ENCODE measurements at places on chromosomes 7 and 10. TPM values are rescaled to one million over a fixed set of nuclear protein-coding genes. Genes with fewer than 3 reads are reported as not detected.

Gene ECHDC3
- total RNA-seq: 1.9 TPM

Gene INSIG1
- 55.7 TPM for total RNA-seq

Gene NUDT5
- 84.1 TPM for total RNA-seq

Gene LRIT2
- total RNA-seq: not detected

Gene C10orf143
- 0.73 TPM for total RNA-seq

Gene RBP4
- 0.36 TPM for total RNA-seq

Gene PDE1C
- total RNA-seq: 14.9 TPM

Gene MUC12
- 2.5 TPM for total RNA-seq

Gene UPK3BL2
- total RNA-seq: 3.3 TPM

Gene SLF2
- 19.6 TPM for total RNA-seq

Gene ITIH5
- total RNA-seq: 3.7 TPM

Gene C7orf33
- not detected for total RNA-seq

Gene PTN
- total RNA-seq: 11.1 TPM

Gene DKK1
- 7.4 TPM for total RNA-seq

Gene GRIFIN
- not detected for total RNA-seq

Gene CYP17A1
- total RNA-seq: not detected

Gene SAMD8
- 35.4 TPM for total RNA-seq

Gene CRHR2
- not detected for total RNA-seq

Gene CDH23
- not detected for total RNA-seq

Gene AOAH
- total RNA-seq: not detected

Gene DEPP1
- 8.0 TPM for total RNA-seq

Gene NAT16
- 0.16 TPM for total RNA-seq

Gene HOXA5
- total RNA-seq: not detected

Gene NXPH1
- total RNA-seq: not detected

Gene CPEB3
- 1.2 TPM for total RNA-seq

Gene ANAPC16
- 44.2 TPM for total RNA-seq

Gene SAMD9
- total RNA-seq: 64.4 TPM

Gene OR2A25
- not detected for total RNA-seq

Gene PDE6C
- total RNA-seq: not detected

Gene CYP2C8
- total RNA-seq: 0.34 TPM

Gene KCNH2
- 4.6 TPM for total RNA-seq

Data from astrocyte (in vitro differentiated cells and primary cell).